ENCODE measurements at places on chromosomes 7 and 10. TPM values are rescaled to one million over a fixed set of nuclear protein-coding genes. Genes with fewer than 3 reads are reported as not detected.

SPDYE6 gene
- not detected for total RNA-seq

PDGFA gene
- 24.8 TPM for total RNA-seq

ADAM22 gene
- 0.06 TPM for total RNA-seq

SRRM3 gene
- 0.24 TPM for total RNA-seq

CAMK1D gene
- 3.9 TPM for total RNA-seq

GTF2IRD1 gene
- total RNA-seq, result 21.2 TPM

TMEM178B gene
- total RNA-seq, result not detected

CCL24 gene
- total RNA-seq, result 0.45 TPM

GPR15LG gene
- not detected for total RNA-seq

FBXO24 gene
- total RNA-seq, result not detected

Data from SJSA1 (cell line).